GM12865 (cell line): ENCODE measurements at places on chromosomes 4 and X.

GRCh38 chr4:161538941-161539340 is 624.9 kb downstream of the FSTL5 start:
- DNase-seq, result peak; percentile 33

GRCh38 chr4:119068529-119068962 is 67.1 kb upstream of the MYOZ2 start:
- DNase-seq, result no peak

GRCh38 chrX:116276261-116276660 is 105.7 kb downstream of the AGTR2 start:
- DNase-seq, result no peak

DNA sequence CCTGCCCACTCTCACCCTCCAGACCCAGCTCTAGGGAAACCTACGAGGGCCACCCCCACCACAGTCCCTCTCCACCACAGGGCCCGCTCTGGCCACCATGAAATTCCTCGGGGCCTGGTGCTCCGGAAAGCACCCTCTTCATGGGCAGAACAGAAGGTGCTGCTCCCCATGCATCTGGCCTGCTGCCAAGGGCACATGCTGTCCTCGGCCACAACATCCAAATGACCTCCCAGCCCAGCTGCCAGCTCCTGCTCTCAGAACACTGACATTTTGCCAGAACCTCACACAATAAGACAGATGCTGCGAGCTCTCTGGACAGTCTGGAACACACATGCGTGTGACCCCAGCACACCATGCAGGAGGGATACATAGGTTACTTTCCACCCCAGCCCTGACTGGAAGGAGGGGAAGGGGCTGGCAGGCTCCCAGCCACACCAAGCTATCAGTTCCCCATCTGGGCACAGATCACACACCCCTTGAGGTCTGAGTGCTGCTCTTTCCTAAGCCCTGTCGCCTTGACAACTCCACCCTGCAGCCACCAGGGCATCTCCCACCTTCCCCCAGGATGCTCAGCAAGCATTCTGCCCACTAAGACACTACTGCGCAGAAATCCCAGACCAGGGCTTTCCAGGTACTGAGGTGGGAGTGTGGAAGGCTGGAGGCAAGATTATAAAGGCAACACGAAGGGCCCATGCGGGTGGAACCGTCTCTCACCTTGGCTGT is 5.8 kb downstream of the CCNQ start:
- DNase-seq, result no peak

GRCh38 chrX:136204571-136204970 is 46.6 kb downstream of the MAP7D3 start:
- DNase-seq, result no peak

- DNase-seq, result no peak
Observed at GRCh38 chr4:147772459-147772969, 40.6 kb downstream of the ARHGAP10 start.

- no peak for DNase-seq
Observed at GRCh38 chrX:114334473-114334982, 249.4 kb upstream of the HTR2C start.

DNA sequence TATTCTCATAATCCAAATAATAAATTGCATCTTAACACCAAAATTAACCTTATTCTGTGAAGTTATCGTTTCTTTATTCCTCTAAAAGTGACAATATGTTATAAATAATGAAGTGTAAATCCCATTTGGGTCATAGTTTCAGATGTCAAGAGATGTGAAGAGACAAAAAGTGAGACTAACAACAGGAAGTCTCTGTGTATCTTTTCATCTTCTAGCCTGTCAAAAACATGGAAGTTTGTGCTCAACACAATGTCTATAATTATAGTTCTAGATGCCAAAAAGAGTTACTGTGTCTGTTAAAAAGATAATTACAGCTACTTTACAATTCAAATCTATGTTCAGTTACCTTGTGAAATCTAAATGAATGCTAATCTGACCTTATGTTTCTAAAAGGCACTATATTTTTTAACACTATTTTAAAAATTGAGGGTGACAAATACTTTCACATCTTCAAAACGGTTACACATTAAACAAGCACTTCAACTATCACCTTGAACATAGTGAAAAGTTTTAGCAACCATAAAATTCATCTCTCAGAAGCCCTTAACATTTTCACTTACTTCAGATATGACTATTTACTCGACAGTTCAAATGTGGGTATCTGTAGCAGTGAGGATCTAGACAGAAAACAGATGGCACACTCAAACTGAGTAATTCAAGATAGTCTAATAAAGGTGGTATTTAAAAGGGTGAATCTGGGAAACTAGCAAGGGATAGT is 509.8 kb downstream of the ARAP2 start:
- no peak for DNase-seq

GRCh38 chr4:143403553-143403820 is 66.8 kb downstream of the GAB1 start:
- DNase-seq, result no peak

GRCh38 chr4:23423540-23423939 is 466.3 kb downstream of the PPARGC1A start:
- no peak for DNase-seq

GRCh38 chr4:129823105-129823504 is 727.2 kb downstream of the C4orf33 start:
- DNase-seq, result no peak

DNA sequence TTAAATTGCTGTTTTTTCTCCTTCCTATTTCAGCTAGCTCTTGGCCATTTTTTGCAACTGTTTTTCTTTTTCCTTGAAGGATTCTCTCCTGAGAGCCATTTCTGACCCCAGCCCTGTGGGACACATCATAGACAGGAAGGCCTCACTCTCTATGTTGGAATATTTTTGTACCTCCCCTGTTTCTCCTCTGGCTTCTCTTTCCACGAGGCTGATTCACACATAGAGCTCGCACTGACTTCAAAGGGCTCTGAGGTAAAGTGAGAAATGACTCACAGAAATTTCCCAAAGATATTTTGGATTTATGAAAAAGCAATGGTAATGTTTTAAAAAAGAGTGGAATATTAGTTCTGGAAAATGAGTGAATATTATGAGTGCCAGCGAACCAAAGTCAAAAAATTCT is 181.7 kb upstream of the IGFBP7 start:
- no peak for DNase-seq

DNA sequence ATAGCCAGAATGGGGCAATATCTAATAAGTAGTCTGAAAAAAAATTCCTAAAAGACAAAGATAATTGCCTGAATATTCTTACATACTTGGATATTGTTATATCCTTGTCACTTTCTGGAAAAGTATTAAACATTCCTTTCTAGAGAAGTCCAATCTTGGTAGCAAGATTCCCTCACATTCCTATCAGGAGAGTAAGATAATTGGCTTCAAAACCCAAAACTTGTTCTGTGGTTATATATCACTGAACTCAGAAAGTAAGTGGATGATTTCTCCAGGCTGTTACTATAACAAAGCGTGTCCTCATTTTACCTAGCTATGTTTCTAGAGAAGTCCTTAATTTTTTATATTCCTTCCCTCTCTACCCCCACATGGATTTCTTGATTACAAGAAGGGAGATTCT is 46.0 kb upstream of the TEX13A start:
- DNase-seq, result no peak

- DNase-seq, result no peak
Observed at GRCh38 chr4:82753725-82754410, 44.7 kb downstream of the SCD5 start.

- peak; percentile 1 for DNase-seq
Observed at GRCh38 chrX:40971736-40972135, 113.5 kb upstream of the USP9X start.

DNA sequence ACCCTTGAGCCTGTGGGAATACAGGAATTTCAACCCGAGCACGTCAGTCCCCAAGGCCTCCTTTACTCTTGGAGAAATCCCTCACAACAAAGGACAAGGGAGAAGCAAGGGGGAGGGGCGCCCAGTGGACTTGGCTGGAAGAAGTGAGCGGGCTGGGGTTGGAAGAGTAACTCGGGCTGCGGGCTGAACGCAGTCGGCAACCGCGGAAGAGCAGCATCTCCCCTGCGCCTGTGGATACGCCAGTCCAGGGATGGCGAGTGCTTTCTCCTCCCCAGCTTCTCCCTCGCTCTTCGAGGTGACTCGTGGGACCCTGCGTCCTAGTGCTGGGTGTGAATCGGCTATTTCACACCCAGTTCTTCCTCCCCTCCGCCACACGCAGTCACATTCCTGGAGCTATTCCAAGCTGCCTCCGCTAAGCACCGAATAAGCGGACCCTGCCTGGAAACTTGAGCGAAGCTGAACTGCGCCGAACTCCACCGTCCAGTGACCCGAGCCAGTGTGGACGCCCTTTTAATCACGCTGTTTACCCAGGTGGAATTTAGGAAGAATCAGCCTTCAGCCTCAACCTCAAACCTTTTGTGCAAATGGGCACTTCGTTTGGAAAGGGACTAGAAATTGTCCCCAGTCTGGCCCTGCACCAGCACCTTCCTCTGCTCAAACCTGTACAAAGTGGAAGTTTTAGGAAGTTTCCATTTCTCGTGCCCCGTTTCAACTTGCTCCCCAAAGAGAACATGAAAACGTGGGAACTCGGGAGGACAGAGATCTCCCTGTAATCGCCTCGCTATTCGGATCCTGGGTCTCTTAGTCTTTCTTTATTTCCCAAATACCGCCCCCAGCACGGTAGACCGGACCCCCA is 64.3 kb upstream of the WDR17 start:
- no peak for DNase-seq

DNA sequence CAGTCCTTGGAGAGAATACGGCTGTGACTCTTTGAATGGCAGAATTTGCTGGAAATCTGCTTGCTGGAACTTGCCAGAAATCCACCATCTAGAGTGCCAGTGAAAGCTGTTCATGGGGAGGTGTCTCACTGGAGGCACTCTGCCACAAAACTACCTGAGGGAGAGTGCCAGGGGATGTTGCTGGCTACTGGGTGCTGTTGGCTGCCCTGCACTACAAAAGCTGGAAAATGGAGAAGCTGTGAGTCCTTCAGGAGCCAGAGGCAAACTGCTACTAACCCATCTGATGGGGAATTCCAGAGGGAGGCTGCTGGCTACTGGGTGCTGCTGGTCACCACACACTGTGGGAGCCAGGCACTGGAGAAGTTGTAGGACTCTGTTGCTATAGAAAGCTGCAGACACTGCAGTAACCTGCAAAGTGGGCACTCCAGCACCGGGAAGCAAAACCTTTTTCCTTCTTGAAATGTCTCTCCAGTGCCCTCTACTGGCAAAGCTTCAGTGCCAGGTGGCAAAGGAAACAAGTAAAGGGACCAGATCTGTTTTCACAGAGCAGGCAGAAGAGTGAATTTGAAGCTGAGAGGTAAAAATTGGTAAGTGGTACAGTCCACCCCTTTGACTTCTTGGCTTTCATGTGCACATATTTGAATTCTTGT is 47.8 kb upstream of the HSD17B10 start:
- DNase-seq, result peak; percentile 57

GRCh38 chrX:96102997-96103396 is 581.6 kb upstream of the DIAPH2 start:
- no peak for DNase-seq

GRCh38 chrX:69555481-69556041 is 51.4 kb downstream of the NALF2 start:
- DNase-seq, result no peak

DNA sequence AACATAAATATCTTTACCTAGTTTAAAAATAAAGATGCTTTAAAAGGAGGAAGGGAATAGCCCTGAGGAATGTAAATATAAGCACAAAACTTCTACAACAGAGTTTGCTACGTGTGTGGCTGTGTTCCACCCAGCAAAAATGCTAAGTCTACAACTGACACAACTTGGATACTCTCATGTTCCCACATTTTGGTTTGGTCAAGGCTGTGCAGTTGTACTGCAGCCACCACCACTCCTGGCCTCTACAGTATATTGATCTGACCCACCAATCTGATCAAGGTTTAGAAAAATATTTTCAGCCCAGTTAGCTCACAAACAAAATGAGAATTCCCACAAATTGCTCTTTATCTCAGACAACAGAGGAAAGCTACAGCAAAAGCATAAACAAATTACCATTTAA is 12.1 kb downstream of the F9 start:
- DNase-seq, result no peak

DNA sequence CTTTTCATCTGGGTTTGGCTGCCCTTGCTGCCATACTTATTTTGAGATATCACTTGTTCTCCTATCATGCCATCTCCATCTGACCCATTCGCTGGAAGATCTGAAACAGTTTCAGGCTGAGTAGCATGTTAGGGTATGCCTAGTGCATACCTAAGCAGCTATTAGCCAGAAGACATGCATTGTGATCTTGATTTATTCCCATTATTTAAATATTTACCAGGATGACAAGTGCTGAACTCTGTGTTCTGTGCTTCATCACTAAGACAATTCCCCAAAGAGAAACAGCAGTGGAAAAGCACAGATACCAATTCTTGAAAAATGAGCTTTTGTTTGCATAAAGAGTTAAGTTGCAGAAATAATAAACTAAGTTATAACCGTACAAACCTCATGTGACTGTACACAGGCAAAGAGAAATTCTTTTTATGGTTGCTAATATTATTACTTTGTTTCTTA is 271.0 kb upstream of the ARSJ start:
- DNase-seq, result no peak

DNA sequence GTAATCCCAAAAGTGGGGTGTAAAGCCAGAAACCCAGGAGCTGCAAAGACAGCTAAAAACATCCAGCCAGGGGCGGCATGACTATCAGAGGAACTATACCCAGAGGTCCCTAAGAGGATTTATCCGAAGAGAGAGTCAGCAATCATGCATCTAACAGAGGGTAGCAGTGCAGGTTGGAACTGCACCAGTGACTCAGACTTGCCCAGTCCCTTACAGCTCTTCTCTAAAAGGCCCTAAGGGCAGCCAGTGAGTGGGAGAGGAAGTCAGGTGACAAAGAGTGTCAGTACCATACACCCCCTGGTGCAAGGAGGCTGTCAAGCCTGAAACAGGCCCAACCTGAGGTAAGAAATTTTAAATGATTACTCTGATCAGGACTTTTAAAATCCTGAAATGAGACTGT is 88.1 kb downstream of the CAMK2D start:
- DNase-seq, result peak; percentile 37

DNA sequence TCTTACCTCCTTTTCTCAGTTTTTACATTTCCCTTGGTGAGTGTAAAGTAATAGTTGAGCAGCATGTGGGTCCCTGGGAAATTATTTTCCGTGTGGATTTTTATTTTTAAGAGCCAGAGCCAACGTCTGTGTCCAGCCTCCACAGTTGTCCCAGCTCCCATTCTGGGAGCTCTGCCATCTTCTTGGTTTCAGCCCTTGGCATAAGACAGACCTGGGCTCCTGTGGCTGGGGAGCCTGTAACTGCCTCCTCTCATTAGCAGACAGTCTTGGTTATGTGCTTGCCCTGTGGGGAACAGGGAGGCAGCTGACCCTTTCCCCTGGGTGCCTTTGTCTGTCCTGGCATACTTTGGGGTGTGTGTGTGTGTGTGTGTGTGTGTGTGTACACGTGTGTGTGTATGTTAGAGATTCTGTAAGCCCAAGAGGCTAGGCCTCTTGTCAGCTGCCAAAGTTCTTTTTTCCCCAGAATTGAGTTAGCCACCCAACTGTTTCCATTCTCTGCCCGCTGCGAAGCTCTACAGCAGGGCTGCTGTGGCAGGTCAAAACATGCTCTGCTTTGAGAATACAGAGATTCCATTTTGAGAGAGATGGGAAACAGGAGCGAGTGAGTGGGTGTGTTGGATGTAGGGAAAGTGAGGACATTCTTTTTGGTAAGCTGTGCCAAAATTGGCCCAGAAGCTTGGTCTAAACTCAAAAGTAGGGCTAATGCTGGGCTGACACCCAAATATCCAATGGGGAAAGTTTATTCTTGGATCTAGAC is 140.7 kb downstream of the TMEM164 start:
- DNase-seq, result no peak

GRCh38 chr4:186624951-186625350 is 69.6 kb upstream of the MTNR1A start:
- no peak for DNase-seq
